Smooth muscle cell of bladder (primary cell): ENCODE measurements at places on chromosomes 3 and 15. TPM values are rescaled to one million over a fixed set of nuclear protein-coding genes. Genes with fewer than 3 reads are reported as not detected.

Gene CFAP20DC
- total RNA-seq, result 1.3 and 1.6 TPM in 2 replicates

Gene ARGFX
- total RNA-seq, result not detected in 2 replicates

Gene P2RY1
- total RNA-seq, result 1.1 and 4.4 TPM in 2 replicates

Gene NEK11
- 4.7 and 6.1 TPM in 2 replicates for total RNA-seq

Gene RPP25
- 7.3 and 8.5 TPM in 2 replicates for total RNA-seq

Gene SLC28A2
- under 0.01 TPM in 1 of 2 replicates, not detected in the other for total RNA-seq

Gene SLC15A2
- total RNA-seq, result 0.14 and 0.37 TPM in 2 replicates

Gene CPLX3
- not detected in 2 replicates for total RNA-seq

Gene BMF
- 4.6 and 5.3 TPM in 2 replicates for total RNA-seq
